ENCODE measurements at places on chromosomes 12 and 14.

- no peak for DNase-seq
These were observed 716.4 kb downstream of the FSCB start for GRCh38 chr14:43790681-43791080.

DNA sequence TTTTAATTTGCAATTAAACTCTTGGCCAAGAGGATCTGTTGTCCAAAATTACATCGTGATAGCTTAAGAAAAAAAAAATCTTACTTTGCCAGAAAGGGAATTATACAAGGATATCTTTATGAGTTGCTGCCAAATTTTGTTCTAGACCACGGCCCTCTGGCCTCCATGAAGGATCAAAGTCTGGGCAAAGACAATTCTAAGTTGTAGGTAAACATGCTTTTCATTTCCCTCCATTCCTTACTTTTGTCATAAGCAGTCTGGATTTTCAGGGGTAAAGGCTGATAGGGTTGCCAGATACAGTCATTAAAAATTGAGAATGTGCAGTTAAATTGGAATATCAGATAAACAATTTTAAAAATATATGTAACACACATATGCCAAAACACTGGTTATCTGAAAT is 135.1 kb downstream of the MON2 start:
- no peak for DNase-seq

DNA sequence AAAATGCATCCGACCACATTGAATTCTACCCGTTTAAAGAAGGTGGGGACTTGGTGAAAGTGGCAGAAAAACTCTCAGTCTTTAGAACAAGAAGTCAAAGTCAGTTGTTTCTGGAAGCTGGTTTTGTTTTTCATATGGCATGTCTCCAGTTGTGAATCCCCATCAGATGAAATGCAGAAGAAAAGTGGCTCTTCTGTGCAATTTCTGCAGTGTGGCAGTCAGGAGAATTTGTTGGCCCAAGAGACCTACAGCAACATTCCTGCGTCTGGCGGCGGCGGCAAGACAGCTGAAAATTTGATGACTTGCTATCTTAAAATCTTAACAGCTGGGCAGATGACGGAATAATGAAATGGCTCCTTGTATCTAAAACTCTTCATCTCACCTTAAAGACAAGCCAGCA is 201.5 kb downstream of the FOXN3 start:
- DNase-seq: peak; percentile 50

DNA sequence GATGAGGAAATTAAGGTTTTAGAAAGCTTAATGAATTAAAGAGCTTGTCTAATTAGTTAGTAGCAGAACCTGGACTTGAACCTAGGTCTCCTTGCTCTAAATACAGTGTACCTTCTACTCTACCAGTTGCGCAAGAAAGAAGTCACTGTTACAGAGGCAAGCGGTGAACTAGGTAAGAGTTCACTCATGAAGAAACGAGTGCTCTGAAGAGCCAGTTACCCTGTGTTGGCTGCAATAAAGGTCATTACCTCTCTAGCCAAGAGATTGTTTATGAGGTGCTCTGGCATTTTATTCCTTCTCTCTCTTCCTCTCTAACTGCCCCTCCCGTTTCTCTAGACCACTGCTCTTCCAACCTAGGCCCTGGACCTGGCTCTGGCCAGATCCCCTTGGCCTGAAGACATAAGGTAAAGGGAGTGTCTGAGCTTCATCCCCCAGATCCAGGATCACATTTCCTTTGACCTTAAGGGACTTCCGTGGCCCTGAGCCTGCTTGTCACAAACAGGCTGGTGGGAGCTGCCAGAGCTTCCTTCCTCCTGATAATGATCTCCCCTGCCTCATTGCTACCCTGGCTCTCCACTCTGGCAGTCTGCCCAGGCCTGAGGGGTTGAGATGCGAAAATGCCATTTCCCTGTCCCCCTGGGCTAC is 1.9 kb downstream of the RNASE7 start:
- DNase-seq: no peak

- no peak for DNase-seq
These were observed 2.6 kb downstream of the POMT2 start for GRCh38 chr14:77318006-77318553.

- DNase-seq: no peak
These were observed 21.3 kb upstream of the C14orf132 start for GRCh38 chr14:96017882-96018281.

GRCh38 chr12:42588524-42589464 is 752 bp downstream of the PRICKLE1 start:
- DNase-seq: no peak

DNA sequence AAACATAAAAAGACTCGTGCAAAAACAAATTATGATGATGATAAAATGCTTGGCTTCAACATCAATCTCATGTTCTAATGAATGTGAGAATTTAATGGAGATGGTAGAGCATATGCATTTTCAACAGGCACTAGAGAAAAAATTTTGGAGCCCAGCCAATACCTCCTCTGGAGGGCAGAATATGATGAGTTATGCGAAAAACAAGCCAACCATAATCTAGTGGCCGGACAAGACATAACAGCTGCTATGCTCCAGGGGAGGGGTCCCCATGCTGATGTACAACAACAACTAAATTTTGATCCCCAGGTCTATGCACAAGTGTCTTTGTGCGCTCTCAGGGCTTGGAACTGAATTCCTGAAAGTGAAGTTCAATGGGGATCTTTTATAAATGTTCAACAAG is 1197.5 kb downstream of the LRFN5 start:
- no peak for DNase-seq

GRCh38 chr12:15677228-15677627 is 112.0 kb downstream of the EPS8 start:
- peak; percentile 54 for DNase-seq

GRCh38 chr14:21917699-21918436 is 244.2 kb upstream of the OR4E1 start:
- DNase-seq: peak; percentile 25

GRCh38 chr12:50615907-50616296 is 111.1 kb downstream of the DIP2B start:
- DNase-seq: no peak

- DNase-seq: peak; percentile 57
These were observed 35.1 kb upstream of the KCNH3 start for GRCh38 chr12:49503674-49504180.

- no peak for DNase-seq
These were observed 729 bp upstream of the GAPDH start for GRCh38 chr12:6533653-6533922.

GRCh38 chr12:6275928-6276887 is 34.3 kb upstream of the PLEKHG6 start:
- no peak for DNase-seq

DNA sequence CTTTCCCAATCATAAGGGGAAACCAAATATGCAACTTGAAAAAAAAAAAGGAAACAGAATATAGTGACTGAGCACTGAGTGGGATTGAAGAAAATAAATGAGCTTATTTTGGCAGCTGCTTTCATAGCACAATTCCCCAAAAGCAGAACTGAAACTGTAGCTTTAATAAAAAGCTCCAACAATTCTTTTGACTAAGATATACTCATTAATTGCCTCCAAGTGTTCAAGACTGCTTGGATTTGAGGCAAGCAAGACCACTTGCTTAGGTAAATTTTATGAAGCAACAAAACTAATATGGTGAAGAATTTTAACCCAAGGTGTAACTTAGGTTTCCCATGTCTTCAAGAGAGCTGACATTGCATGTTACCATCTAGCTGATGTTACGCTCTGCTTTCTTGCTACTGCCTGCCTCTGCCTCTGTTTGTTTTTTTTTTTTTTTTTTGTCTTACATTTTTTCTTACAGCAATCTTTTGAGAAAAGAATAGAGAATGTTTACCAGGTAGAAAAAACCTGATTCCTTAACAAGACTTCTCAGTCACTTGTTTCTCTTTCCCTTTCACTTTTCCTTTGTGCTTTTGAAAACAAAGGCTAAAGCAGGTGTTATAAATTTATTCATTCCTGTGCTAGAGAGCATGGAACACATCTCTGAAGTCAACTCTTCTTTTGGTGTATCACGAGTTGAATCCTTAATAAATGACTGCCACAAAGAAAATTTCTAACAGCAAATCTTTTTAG is 134.4 kb downstream of the BCAT1 start:
- DNase-seq: no peak

DNA sequence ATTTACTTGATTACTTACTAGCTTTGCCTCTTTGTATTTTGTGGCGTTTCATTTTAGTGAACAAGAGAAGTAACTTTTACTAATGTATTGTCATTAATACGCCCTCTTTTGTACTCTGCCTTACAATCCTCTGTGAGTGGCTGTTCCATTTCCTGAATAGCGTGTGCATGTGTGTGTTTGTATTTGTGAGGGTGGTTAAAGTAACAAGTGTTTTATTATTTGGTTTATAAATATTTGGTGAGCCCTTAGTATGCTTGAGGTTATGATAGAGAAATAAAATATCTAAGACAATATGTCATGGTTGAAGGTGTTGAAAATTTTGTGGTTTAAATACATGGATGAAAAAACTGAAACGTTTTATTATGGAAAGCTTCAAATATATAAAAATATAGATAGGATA is 71.7 kb upstream of the REP15 start:
- DNase-seq: peak; percentile 25

DNA sequence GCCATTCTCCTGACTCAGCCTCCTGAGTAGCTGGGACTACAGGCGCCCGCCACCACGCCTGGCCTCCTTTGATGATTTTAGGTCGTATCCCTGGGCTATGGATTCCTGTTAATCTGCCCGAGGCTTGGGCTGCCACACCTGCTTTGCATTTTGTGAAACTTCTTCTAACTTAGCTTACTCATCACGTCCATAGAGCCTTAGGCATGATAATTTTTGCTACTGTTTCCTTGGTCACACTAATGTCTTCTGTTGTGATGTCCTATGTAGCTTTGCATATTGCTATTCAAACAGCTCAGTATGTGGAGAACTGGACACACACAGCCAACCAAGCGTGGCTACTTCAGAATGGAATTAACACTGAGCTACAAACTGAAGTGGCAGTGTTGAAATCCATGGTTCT is 47.5 kb upstream of the DDX11 start:
- DNase-seq: no peak

- no peak for DNase-seq
These were observed 545.6 kb downstream of the SNAPC1 start for GRCh38 chr14:62307844-62308243.

GRCh38 chr14:101192661-101193000 is 289.1 kb upstream of the RTL1 start:
- no peak for DNase-seq

GRCh38 chr14:104953896-104954656 is 24.1 kb downstream of the AHNAK2 start:
- no peak for DNase-seq

GRCh38 chr12:116306506-116306905 is 29.0 kb upstream of the MED13L start:
- DNase-seq: no peak

DNA sequence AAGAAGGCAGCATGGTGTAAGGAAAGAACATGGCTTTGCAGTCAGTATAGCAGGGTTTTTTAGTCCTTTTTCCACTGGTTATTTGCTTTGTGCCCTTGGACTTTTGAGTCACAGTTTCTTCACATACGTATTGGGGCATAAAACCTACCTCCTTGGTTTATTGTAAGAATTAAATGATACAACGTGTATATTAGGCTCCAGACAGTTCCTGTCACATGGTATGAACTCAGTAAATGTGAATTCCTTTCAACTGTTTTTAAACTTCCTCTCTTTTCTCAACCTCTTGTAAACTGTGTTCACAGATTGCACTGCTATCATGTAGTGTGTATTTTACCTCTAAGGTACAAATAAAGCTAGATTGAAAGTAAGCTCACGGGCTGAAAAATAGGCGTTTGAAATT is 29.5 kb downstream of the MSRB3 start:
- DNase-seq: no peak

DNA sequence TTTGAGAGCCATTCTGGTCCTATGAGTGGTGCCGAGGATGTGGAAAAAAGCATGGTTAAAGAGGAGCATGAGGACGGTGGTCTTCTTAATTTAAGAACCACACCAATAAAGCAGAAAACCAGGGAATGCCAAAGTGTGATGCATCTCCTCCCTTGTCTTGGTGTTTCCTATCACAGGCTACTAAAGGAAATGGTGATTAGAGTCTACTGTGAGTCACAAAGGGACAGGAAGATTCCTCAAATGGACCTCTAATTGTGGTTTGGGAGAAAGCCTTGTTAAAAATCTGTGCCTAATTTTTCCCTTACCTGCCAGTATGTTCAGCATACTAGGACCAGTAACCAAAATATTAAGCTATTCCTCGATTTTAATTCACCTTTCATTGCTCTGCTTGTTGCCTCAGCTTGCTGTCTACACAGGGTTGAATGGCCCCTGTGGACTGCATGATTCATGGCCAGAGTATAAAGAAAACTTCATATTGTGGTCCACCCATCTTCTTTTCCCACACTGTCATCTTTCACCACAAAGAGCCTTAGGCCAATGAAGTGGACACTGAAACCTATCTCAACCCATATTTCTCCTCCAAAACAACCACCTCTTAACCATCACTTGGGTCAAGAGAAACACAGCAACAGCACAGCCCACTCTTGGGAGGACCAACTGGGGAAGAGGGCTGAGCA is 38.8 kb downstream of the DIO2 start:
- DNase-seq: peak; percentile 7

DNA sequence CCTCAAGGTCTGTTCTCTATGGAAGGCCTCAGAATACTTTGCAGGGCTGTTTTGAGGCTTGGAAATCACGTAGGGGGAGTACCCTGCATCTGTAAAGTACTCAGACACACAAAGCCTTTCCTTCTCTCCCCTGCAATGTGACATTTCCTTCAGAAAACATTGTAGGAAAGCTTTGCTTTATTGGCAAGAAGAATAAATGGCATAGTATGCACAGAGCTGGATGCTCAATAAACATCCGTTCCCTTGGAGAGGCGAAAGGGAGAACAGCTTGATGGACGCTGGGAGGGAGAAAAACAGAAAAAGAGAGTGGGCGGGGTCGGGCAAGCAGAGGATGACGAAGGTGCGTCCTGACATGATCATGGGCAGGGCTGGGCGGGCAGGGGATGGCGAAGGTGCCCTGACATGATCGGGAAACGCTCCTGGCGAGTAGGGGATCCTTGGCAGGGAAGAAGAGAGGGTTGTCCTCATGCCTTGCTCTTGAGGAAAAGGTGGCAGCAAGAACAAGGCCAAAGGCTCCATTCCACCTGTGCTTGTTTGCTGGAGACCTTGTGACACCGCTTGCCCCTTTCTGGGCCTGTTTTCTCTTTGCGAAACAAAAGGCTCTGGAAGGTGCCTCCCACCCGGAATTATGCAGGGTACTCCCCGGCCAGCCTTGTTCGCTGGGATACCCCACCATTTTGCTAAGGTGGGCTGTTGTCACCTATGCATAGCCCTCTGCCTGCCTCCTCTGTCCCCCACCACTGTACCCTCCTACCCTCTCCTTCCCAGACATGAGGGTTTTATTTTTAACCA is 21.1 kb downstream of the IRF2BPL start:
- no peak for DNase-seq

DNA sequence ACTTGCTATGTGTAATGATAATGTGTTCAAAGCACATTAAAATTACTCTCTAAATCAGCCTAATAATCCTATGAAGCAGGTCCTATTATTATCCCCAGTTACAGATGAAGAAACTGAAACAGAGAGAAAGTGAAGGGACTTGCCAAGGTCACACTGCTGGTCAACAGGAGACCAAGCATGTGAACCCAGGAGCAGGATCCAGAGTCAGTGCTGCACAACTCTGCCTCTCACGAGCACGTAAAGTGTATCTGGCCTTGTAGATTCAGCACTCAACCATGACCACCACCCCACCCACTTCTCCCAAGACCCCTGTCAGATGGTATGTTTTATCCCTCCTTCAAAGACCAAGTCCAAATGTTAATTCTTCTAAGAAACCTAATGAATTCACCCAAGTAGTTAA is 100.7 kb downstream of the TTC7B start:
- no peak for DNase-seq
